ENCODE measurements at places on chromosomes 16 and 17.

- no peak for DNase-seq
Observed at GRCh38 chr17:39194985-39195524, 2.4 kb downstream of the CACNB1 start.

DNA sequence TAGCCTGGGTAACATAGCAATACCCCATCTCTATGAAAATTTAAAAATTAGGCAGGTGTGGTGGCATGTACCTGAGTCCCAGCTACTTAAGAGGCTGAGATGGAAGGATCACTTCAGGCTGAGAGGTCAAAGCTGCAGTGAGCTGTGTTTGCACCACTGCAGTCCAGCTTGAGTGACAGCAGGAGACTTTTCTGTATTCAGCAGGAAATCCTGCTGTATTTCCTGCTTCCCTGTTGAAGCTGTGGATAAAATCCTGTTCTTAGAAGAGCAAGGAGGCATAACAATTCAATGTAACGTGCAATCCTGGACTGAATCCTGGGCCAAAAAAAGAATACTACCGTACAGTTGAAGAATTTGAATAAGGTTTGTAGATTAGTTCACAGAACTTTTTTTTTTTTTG, 62.2 kb downstream of the FBXL20 start:
- DNase-seq = no peak

- DNase-seq = no peak
Observed at GRCh38 chr17:72182371-72182873, 61.6 kb downstream of the SOX9 start.

- no peak for DNase-seq
Observed at GRCh38 chr17:49949634-49950033, 19.4 kb upstream of the DLX4 start.

DNA sequence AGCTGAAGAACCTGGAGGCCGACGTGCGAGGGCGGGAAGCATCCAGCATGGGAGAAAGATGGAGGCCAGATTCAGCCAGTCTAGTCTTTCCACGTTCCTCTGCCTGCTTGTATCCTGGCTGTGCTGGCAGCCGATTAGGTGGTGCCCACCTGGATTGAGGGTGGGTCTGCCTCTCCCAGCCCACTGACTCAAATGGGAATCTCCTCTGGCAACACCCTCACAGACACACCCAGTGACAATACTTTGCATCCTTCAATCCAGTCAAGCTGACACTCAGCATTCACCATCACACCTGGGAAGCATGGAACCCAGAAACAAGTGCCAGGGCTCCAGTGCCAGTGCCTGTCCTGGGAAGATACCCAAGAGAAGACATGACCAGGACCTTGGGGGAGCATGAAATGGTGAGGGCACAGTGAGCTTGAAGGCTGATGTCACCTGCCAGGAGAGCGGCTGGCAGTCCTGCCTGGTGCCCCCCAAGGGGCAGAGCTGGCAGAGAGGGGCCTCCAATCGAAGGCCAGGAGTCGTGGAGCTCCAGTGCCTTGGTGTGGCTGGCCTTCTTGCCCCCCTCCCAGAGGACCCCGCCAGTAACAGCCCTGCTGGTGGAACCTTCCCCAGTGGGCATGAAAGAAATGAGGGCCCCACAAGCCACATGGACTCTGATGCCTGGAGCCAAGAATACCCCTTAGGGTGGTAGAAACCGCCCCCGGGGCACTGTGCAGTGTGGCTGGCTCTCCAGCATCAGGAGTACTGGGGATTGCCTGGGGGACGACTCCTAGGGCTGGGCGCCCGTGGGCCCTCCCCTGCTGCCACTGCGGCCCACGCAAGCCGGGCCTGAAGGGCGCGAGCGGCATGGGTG, 643 bp upstream of the NPB start:
- no peak for DNase-seq

Data from stimulated activated CD4-positive, alpha-beta T cell treated with anti-CD3 and anti-CD28 coated beads, Interleukin-15, amount 100 ng/mL, for 24 hours (primary cell).